ENCODE measurements at places on chromosomes 3 and 15. TPM values are rescaled to one million over a fixed set of nuclear protein-coding genes. Genes with fewer than 3 reads are reported as not detected.

TPRG1 gene
- 0.55 TPM for total RNA-seq

ZXDC gene
- 23.9 TPM for total RNA-seq

RHCG gene
- not detected for total RNA-seq

SPESP1 gene
- total RNA-seq: 0.47 TPM

THBS1 gene
- total RNA-seq: 0.20 TPM

LSAMP gene
- total RNA-seq: not detected

DIPK2A gene
- 6.3 TPM for total RNA-seq

CFAP44 gene
- 0.76 TPM for total RNA-seq

NAA80 gene
- 7.9 TPM for total RNA-seq

TMEM62 gene
- total RNA-seq: 5.8 TPM

SAMD7 gene
- not detected for total RNA-seq

BMF gene
- total RNA-seq: 9.4 TPM

FBXL22 gene
- total RNA-seq: 0.44 TPM

FBXO40 gene
- total RNA-seq: not detected

GPR176 gene
- total RNA-seq: 0.17 TPM

ROPN1B gene
- total RNA-seq: not detected

NOP10 gene
- 220 TPM for total RNA-seq

EFCC1 gene
- total RNA-seq: 0.20 TPM

RPL14 gene
- 3,850 TPM for total RNA-seq

TRAIP gene
- 21.5 TPM for total RNA-seq

YEATS2 gene
- 38.1 TPM for total RNA-seq

POPDC2 gene
- total RNA-seq: 0.72 TPM

TMEM207 gene
- not detected for total RNA-seq

TTC21A gene
- total RNA-seq: 1.6 TPM

AP3B2 gene
- total RNA-seq: 0.52 TPM

CTXN2 gene
- total RNA-seq: not detected

GOLGA8S gene
- 0.05 TPM for total RNA-seq

VGLL3 gene
- not detected for total RNA-seq

TMEM43 gene
- total RNA-seq: 19.8 TPM

RNF7 gene
- 56.3 TPM for total RNA-seq

ACP3 gene
- not detected for total RNA-seq

RNU5B-1 gene
- total RNA-seq: not detected

ABI3BP gene
- total RNA-seq: not detected

GPR87 gene
- total RNA-seq: not detected

C3orf49 gene
- not detected for total RNA-seq

GOLGA8R gene
- 1.1 TPM for total RNA-seq

SNX22 gene
- 0.47 TPM for total RNA-seq

FBXL2 gene
- not detected for total RNA-seq

HESX1 gene
- total RNA-seq: 1.6 TPM

RASGRP1 gene
- 44.9 TPM for total RNA-seq

VILL gene
- 13.7 TPM for total RNA-seq

IQSEC1 gene
- 38.6 TPM for total RNA-seq

UROC1 gene
- total RNA-seq: not detected

EOGT gene
- total RNA-seq: 4.8 TPM

TMCO5A gene
- not detected for total RNA-seq

HDC gene
- 1.1 TPM for total RNA-seq

PLSCR2 gene
- total RNA-seq: not detected

TMOD2 gene
- total RNA-seq: 6.4 TPM

CALML4 gene
- total RNA-seq: 8.5 TPM

SLC7A14 gene
- not detected for total RNA-seq

JMJD7 gene
- 19.8 TPM for total RNA-seq

GHSR gene
- not detected for total RNA-seq

CCPG1 gene
- total RNA-seq: 9.8 TPM

GOLGA8F gene
- total RNA-seq: not detected

TNIK gene
- 27.0 TPM for total RNA-seq

ACAN gene
- not detected for total RNA-seq

SLC22A13 gene
- not detected for total RNA-seq

SERPINI2 gene
- total RNA-seq: not detected

Data from activated naive CD4-positive, alpha-beta T cell treated with anti-CD3 and anti-CD28 coated beads for 36 hours (primary cell).